Stimulated activated CD8-positive, alpha-beta memory T cell treated with anti-CD3 and anti-CD28 coated beads, Interleukin-7, amount 100 ng/mL, for 48 hours (primary cell): ENCODE measurements at places on chromosomes 12 and 14.

DNA sequence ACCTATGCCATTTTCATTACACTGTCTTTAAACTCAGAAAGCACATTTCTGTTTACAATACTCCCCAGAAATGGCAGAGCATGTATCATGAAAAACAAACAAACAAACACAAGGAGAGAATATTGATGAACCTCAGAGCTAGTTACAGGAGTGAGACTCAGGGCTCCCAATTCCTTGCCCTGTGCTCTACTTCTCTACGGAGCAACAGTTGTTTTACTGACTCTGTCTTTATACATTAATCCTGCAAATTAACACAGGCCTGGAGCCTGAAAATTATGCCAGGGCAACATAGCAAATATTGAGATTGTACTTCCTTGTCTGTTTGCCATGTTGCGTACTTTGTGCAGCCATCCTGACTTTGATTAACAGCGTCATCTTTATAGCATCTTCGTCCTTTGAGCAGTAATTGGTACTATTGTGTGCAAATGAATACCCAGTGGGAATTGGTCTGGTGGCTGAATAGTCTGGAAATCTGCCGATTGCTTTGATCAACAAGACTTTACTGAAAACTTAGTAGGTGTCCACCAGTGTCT lies 15.2 kb upstream of the AKAP6 start:
- no peak for DNase-seq

GRCh38 chr12:39892146-39892545 lies 213.7 kb downstream of the SLC2A13 start:
- no peak for DNase-seq

DNA sequence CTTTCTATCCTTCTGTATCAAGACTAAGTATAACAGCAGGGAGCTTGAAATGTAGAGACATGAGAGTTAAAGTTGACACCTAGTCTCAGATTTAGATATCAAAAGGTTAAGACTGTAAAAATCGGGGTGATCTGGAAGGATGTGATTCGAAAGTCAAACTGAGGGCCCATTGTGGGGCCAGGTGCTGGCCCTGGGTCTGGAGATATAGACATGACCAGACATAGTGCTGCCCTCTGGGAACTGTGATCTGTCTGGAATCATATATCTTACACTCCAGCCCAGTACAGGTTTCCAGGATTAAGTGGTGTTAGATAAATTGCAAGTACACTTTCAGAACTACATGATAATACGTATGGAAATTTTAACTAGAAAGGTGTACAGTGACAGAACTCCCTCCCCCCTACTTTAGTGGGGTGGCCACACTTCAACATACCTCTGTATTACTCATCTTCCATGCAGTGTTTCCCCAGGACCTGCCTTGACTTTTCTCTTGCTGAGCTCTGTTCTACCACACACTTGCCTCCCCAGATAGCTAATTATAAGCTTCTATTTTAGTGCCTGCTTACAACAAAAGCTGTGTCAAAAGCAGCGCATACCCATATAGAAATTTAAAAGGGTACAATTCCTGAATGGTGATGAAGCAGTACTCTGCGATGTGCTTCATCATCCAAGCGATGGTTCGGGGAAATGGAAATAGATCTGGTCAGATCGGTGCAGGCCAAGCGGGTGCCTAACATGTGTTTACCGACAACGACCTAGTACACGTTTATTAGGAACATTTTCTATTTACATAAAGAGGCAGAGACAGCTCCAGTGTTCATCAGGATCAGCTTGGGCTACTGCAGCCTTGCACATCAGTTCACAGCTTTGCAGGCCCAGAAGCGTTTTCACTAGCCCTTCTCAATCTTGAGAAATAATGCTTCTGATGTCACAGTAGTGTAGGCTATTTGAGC lies 68.7 kb downstream of the ARF6 start:
- DNase-seq = no peak

DNA sequence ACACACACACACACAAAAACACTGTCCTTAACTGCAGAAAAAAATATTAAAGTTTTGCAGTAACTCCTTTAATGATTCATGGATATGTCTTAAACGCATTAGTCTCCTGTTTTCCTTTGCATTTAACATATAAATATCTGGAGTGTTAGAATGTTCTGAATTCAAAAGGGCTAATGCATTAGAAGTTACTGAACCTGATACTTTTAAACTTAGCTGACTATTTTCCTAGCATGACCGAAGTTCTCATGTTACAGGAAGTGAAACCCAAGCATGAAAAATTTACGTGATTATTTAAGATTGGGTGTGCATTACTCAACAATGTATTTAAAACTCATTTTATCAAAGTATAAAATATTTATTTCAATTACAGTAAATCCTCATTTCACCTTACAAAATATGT lies 791.2 kb downstream of the FLRT2 start:
- no peak for DNase-seq

GRCh38 chr14:61326847-61327246 lies 5.5 kb downstream of the PRKCH start:
- DNase-seq = no peak
